ENCODE measurements at places on chromosomes 2 and 18. TPM values are rescaled to one million over a fixed set of nuclear protein-coding genes. Genes with fewer than 3 reads are reported as not detected.

Gene LIPG
- polyA plus RNA-seq, result 7.7 TPM

Gene STK17B
- 10.7 TPM for polyA plus RNA-seq

Gene ZAP70
- polyA plus RNA-seq, result 1.9 TPM

Gene TEKT4
- polyA plus RNA-seq, result 3.8 TPM

Gene PROKR1
- 5.0 TPM for polyA plus RNA-seq

Gene DSC2
- polyA plus RNA-seq, result 4.2 TPM

Gene TMEM127
- polyA plus RNA-seq, result 64.3 TPM

Gene NPAS2
- 21.8 TPM for polyA plus RNA-seq

Gene RIT2
- polyA plus RNA-seq, result 26.4 TPM

Gene SOWAHC
- polyA plus RNA-seq, result 11.3 TPM

Gene KCMF1
- polyA plus RNA-seq, result 60.2 TPM

Gene CPO
- 0.35 TPM for polyA plus RNA-seq

Gene HAUS1
- polyA plus RNA-seq, result 45.5 TPM

Gene MAIP1
- polyA plus RNA-seq, result 23.4 TPM

Gene RSAD2
- polyA plus RNA-seq, result 2.8 TPM

Gene RALBP1
- 33.9 TPM for polyA plus RNA-seq

Gene MOB4
- 62.6 TPM for polyA plus RNA-seq

Gene SERPINB13
- not detected for polyA plus RNA-seq

Gene CD28
- 0.78 TPM for polyA plus RNA-seq

Gene STPG4
- polyA plus RNA-seq, result 0.35 TPM

Gene KIF1A
- polyA plus RNA-seq, result 449 TPM

Gene PCARE
- polyA plus RNA-seq, result not detected

Gene PID1
- polyA plus RNA-seq, result 73.2 TPM

Gene LHCGR
- polyA plus RNA-seq, result 0.67 TPM

Gene LONRF2
- 35.1 TPM for polyA plus RNA-seq

Gene SERPINB2
- not detected for polyA plus RNA-seq

Gene CD207
- not detected for polyA plus RNA-seq

Gene VIT
- polyA plus RNA-seq, result 1.3 TPM

Gene ANKRD53
- 4.9 TPM for polyA plus RNA-seq

Gene TLX2
- polyA plus RNA-seq, result 0.27 TPM

Gene PAX3
- 13.7 TPM for polyA plus RNA-seq

Gene FHL2
- polyA plus RNA-seq, result 7.7 TPM

Gene PDCD1
- not detected for polyA plus RNA-seq

Gene MRO
- polyA plus RNA-seq, result 3.5 TPM

Measured in spinal cord (tissue), 10 donors.